Stomach (tissue), 19 donors: ENCODE measurements at places on chromosomes 2 and 18.

GRCh38 chr18:57581301-57581934, 5.1 kb downstream of the FECH start:
- peak; percentile 46 for DNase-seq

DNA sequence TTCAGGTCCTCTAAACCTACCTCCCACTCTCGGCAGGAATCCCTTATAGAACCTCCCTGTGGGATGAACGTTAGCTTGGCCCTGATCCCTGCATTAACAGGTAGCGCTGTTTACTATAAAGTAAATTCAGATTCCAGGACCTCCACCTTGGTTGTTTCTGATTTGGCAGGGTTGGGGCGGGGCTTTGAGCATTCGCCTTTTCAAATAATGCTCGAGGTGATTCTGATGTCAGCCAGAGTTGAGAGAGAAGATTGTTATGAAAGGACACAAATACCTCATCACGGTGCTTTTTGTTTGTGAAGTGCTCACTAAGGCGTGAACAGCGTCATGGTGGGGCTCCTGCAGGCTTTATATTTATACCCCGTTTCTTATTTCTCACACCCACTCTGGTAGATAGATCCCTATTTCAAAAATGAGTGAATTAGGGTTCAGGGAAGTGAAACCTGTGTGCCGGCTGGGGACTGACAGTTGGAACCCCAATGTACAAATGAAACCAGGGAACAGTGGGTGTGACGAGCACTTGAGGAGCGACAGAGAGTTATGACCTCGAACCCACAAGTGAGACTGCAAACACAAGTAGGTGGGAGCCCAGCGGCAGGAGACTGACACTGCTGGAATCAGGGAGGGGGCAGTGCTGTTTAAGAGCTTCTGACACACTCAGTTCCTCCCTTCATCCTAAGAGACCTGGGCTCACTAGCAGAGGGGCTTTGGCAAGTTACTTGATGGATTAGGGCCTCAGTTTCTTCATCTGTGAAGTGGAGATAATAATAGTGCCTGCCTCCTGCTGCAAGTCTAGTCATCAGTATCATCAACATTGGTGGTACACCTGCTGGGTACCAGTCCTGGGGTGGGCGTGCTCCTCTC, 14.2 kb upstream of the CXCR4 start:
- peak; percentile 39 for DNase-seq

- peak; percentile 67 for DNase-seq
Measured at GRCh38 chr2:235542733-235543127, 48.9 kb downstream of the AGAP1 start.

GRCh38 chr18:49537232-49537896, 24.5 kb upstream of the LIPG start:
- no peak for DNase-seq
